Stimulated activated memory B cell treated with anti-CD40 and anti-IgM and Interleukin-4, amounts not matched to agents 10 μg/mL and 1 μg/mL and 100 μg/mL, for 72 hours (primary cell): ENCODE measurements at places on chromosomes 7 and 10.
A peak's percentile ranks its signal among the peaks of the same experiment; 100 is the strongest.

DNA sequence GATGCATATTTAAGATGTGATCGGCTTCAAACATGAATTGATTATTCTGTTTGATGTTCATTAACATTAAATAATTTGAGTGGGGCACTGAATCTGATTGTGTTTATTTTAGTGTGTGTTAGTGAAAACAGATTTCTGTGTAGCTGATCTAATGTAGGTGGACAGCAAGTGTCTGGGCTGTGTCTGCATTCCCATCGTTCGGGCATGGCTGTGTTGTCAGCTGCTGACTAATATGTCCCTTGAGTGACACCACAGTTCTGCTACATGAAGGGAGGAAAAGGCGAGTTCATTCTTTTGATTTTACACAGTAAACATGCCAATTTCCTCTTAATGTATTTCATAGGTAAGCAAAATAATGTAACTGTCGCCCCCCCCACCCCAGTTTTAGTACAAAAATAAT, 203.0 kb downstream of the CNTNAP2 start:
- ATAC-seq, result no peak
- H3K27me3 ChIP-seq, result no peaks in the 10 kb centered on the region
- no peak overlapping the region for H3K4me3 ChIP-seq
- no peaks in the 10 kb centered on the region for H3K4me1 ChIP-seq
- H3K36me3 ChIP-seq, result no peaks in the 10 kb centered on the region
- no peak overlapping the region for H3K27ac ChIP-seq

DNA sequence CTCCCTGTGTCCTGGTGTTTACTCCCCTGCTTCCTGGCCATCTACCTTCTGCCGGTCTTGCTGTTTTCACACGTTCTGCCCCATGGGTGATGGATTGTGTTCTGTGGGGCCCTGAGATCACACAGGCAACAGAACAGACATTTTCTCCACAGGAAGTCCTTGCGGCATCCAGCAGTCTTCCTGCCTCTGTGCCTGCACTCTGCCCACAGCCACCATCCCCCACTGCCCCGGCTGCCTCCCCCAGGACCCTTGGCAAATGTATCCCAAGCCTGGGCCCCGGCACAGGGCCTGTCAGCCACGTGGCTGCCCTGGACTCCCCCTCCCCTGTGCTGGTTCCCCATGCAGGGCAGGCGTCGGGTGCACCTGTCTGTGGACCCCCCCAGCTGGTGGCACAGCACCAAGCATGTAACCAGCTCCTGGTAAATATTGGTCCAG, 184.2 kb downstream of the WDR37 start:
- peaks cover 56% of the 10 kb centered on the region for H3K27me3 ChIP-seq
- peak overlapping the region; percentile 80 for H3K27ac ChIP-seq
- peak overlapping the region; percentile 75 for H3K4me3 ChIP-seq
- peaks cover 6% of the 10 kb centered on the region for H3K36me3 ChIP-seq

GRCh38 chr7:116938678-116939077, 14.6 kb upstream of the ST7 start:
- no peak overlapping the region for H3K4me3 ChIP-seq
- no peaks in the 10 kb centered on the region for H3K4me1 ChIP-seq
- ATAC-seq, result no peak
- H3K27ac ChIP-seq, result no peak overlapping the region
- no peaks in the 10 kb centered on the region for H3K36me3 ChIP-seq

DNA sequence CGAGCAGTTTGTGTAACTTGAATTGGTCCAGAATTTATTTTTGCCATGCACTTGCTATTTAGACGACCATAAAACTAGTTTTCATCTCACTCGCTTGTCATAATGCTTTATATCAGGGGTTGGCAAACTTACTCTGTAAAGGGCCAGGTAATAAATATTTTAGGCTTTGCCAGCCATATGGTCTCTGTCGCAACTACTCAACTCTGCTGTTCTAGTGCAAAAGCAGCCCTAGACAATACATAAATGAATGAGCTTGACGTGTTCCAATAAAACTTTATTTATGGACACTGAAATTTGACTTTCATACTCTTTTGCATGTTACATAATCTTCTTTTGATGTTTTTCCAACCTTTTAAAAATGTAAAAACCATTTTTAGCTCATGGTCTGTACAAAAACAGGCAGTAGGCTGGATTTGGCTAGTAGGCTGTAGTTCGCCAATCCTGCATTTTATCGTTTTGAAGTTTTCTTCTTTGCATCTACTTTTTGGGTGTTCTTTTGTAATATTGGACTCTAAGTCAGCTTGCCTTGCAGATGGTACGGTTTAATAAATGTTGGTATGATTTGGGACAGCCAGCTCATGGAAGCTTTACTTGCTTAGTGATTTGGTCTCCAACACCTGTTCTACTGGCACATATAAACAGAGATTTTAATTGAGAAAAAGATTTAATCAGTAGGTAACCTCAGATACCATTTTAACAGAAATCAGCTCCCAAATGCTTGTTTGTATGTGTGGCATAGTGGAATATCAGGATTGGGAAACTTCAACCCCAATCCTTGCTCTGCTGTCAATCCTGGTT, 25.6 kb downstream of the SND1 start:
- peaks cover 73% of the 10 kb centered on the region for H3K36me3 ChIP-seq
- no peaks in the 10 kb centered on the region for H3K27me3 ChIP-seq
- no peak overlapping the region for H3K4me3 ChIP-seq
- peaks cover 26% of the 10 kb centered on the region for H3K4me1 ChIP-seq
- ATAC-seq, result no peak
- no peak overlapping the region for H3K27ac ChIP-seq

DNA sequence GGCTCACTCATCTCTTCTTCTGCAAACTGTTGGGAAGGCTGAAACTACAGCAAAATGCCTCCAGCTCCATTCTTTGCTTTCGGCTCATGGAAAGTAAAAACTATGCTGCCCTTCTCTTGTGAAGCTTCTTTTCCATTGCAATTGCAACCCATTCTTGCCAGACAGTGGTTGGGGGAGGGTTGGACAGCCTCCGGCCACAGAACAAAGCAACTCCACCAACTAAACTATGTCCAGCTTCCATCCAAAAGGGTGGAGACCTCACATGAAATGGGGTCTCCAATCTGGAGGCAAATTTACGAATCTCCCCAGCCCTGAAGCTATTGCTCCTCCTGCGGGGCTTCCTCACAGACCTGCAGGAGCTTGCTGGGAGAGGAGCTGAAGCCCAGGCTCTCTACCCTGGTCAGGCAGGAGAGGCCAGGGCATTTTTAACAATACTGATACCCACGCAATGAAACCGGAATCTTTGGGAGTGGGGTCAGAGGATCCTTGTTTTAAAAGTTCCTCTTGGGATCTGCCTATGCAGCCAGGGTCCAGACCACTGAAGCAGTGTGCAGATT, 549 bp downstream of the GPNMB start:
- peaks cover 6% of the 10 kb centered on the region for H3K36me3 ChIP-seq
- peaks cover 7% of the 10 kb centered on the region for H3K4me1 ChIP-seq
- peaks cover 80% of the 10 kb centered on the region for H3K27me3 ChIP-seq
- H3K27ac ChIP-seq, result no peak overlapping the region

- peak overlapping the region; percentile 72 for H3K4me3 ChIP-seq
- ATAC-seq, result peak; percentile 47
- peaks cover 63% of the 10 kb centered on the region for H3K27me3 ChIP-seq
- H3K4me1 ChIP-seq, result peaks cover 52% of the 10 kb centered on the region
These were observed 167.7 kb upstream of the PPP1R3A start for GRCh38 chr7:114086537-114086913.

- no peaks in the 10 kb centered on the region for H3K36me3 ChIP-seq
- H3K27me3 ChIP-seq, result no peaks in the 10 kb centered on the region
- no peaks in the 10 kb centered on the region for H3K4me1 ChIP-seq
- ATAC-seq, result no peak
- no peak overlapping the region for H3K4me3 ChIP-seq
These were observed 95.4 kb downstream of the TES start for GRCh38 chr7:116305485-116306408.

GRCh38 chr7:17336168-17336567, 37.7 kb downstream of the AHR start:
- ATAC-seq, result no peak
- peaks cover 44% of the 10 kb centered on the region for H3K36me3 ChIP-seq
- no peak overlapping the region for H3K4me3 ChIP-seq
- H3K27me3 ChIP-seq, result no peaks in the 10 kb centered on the region

GRCh38 chr10:129833468-129833950, 130.6 kb downstream of the EBF3 start:
- no peaks in the 10 kb centered on the region for H3K4me1 ChIP-seq
- H3K27me3 ChIP-seq, result no peaks in the 10 kb centered on the region
- H3K27ac ChIP-seq, result no peak overlapping the region
- ATAC-seq, result no peak
- H3K4me3 ChIP-seq, result no peak overlapping the region
- no peaks in the 10 kb centered on the region for H3K36me3 ChIP-seq

DNA sequence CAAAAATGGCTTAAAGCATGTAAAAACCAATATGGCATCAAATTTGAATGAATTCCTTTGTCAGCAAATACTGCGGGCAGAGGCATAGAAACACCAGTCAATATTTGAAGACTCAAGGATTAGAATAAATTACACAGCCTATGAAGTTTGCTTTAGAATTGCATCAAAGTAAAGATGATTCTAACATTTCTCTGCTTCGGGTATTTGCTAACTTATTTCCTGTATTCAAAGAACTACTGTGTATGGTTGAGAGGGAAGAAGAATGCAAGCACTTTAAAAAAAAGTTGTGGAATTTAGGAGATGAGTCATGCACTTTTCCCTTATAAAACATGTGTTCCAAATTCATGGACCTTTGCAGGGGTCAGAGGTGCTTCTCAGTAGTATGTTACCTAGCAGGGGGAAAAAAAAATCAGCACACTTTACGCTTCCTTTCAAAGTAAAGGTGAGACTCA, 90.1 kb downstream of the PIP4K2A start:
- peaks cover 79% of the 10 kb centered on the region for H3K4me1 ChIP-seq
- no peaks in the 10 kb centered on the region for H3K27me3 ChIP-seq
- H3K36me3 ChIP-seq, result peaks cover 20% of the 10 kb centered on the region

- no peak overlapping the region for H3K4me3 ChIP-seq
- peaks cover 7% of the 10 kb centered on the region for H3K4me1 ChIP-seq
- ATAC-seq, result no peak
- H3K27me3 ChIP-seq, result peaks cover 48% of the 10 kb centered on the region
These were observed 37.0 kb downstream of the RBM20 start for GRCh38 chr10:110681023-110681681.

GRCh38 chr7:4297165-4297917, 384.8 kb upstream of the FOXK1 start:
- no peak overlapping the region for H3K4me3 ChIP-seq
- H3K27ac ChIP-seq, result no peak overlapping the region
- no peak for ATAC-seq
- H3K27me3 ChIP-seq, result no peaks in the 10 kb centered on the region

DNA sequence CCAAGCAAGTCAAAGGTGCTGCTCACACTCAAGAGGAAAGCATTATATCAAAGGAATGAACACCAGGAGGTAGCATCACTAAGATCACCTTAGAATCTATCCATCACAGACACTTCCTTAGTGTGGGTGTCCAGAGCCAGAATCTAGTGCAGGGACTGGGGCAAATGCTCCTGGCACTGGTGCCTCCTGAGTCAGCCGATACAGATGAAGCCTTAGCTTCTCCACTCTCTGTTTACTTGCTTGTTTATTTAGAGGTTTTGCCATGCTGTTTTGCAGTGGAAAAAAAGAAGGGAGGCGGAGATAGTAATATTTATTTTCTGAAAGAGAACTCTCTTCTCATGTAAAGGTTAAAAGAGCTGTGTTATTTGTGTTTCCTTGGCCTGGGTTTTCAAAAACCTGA, 303.1 kb downstream of the WDR11 start:
- no peak for ATAC-seq
- H3K36me3 ChIP-seq, result no peaks in the 10 kb centered on the region
- H3K27ac ChIP-seq, result no peak overlapping the region
- peaks cover 10% of the 10 kb centered on the region for H3K27me3 ChIP-seq
- H3K4me3 ChIP-seq, result no peak overlapping the region

GRCh38 chr10:62850646-62851045, 34.5 kb upstream of the EGR2 start:
- ATAC-seq, result peak; percentile 49
- peaks cover 6% of the 10 kb centered on the region for H3K36me3 ChIP-seq
- H3K4me1 ChIP-seq, result peaks cover 52% of the 10 kb centered on the region
- H3K27me3 ChIP-seq, result no peaks in the 10 kb centered on the region
- peak overlapping the region; percentile 90 for H3K27ac ChIP-seq
- peak overlapping the region; percentile 1 for H3K4me3 ChIP-seq

GRCh38 chr10:127315888-127316287, 119.5 kb upstream of the INSYN2A start:
- no peak for ATAC-seq
- H3K27ac ChIP-seq, result no peak overlapping the region
- no peaks in the 10 kb centered on the region for H3K27me3 ChIP-seq
- no peaks in the 10 kb centered on the region for H3K4me1 ChIP-seq

DNA sequence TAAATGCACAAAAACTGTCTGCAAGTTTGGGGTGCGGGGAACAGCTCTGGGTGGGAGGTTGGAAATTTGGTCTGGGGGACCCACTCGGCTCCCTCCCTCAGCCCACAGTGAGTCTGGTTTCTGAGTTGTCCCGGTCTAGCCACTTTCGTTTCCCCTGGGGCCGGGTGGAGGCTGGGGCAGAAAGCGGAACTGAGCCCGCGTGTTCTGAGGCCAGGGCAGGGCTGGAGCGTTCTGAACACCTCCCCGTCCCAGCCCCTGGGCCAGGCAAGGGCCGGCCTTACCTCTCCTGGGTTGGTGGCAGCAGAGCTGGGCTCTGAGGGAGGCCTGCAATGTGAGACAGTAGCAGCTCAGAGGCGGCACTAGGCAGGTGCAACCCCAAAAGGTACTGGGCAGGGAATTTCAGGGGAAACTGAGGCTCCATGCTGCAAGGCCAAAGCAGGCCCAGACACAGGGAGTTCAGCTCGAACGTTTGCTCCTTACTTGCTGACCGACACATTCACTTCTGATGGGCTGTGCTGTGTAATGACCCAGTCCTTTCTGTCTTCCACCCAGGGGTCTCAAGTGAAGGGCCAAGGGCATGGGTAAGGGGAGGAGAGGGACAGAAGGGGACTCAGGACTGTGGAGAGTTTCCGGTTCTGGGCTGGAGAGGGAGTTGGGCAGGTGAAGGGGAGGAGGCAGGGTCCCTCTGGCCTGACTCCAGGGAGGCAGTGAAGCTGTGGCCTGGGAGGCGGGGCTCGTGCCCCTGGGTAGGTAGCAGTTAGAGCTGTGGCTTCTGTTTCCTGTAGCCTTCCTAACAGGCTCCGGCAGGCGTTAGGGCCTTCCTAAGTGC, 3.0 kb downstream of the IRF5 start:
- peak overlapping the region; percentile 96 for H3K27ac ChIP-seq
- no peaks in the 10 kb centered on the region for H3K27me3 ChIP-seq
- H3K36me3 ChIP-seq, result peaks cover 44% of the 10 kb centered on the region
- H3K4me3 ChIP-seq, result peak overlapping the region; percentile 93

DNA sequence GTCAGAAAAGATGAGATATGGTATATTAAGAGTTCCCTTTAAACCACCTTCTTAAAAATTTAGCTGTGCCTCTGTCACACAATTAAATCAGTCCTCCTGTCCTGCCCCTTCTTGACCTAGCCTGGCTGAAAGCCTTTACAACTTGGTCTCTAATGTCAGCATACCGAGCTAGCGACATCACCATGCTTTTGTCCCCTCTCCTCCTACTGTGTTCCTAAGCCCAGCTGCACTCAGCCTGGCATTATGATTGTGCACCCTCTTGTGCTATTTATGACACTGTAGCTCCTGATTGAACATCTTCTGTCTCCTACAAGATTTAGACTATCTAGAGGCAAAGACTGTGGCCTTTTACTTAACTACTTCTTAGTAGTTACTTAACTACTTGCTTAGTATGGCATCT, 29.2 kb downstream of the TDRD1 start:
- no peak overlapping the region for H3K27ac ChIP-seq
- no peaks in the 10 kb centered on the region for H3K36me3 ChIP-seq
- H3K4me3 ChIP-seq, result no peak overlapping the region
- no peak for ATAC-seq
- H3K27me3 ChIP-seq, result no peaks in the 10 kb centered on the region
